ENCODE measurements at places on chromosomes 7 and 10. TPM values are rescaled to one million over a fixed set of nuclear protein-coding genes. Genes with fewer than 3 reads are reported as not detected.

Gene GPR146
- total RNA-seq: 2.7 TPM

Gene KAZALD1
- total RNA-seq: 2.8 TPM

Gene TYSND1
- 8.1 TPM for total RNA-seq

Gene DKK1
- 0.24 TPM for total RNA-seq

Gene C10orf105
- 0.42 TPM for total RNA-seq

Gene NKX1-2
- 0.05 TPM for total RNA-seq

Gene ENTPD1
- 20.5 TPM for total RNA-seq

Gene ECHDC3
- total RNA-seq: 3.0 TPM

Gene ENO4
- 0.14 TPM for total RNA-seq

Gene KCND2
- total RNA-seq: 0.19 TPM

Gene EBF3
- 1.5 TPM for total RNA-seq

Gene CYP26A1
- 1.2 TPM for total RNA-seq

Gene NUTM2B
- 0.61 TPM for total RNA-seq

Gene HABP2
- total RNA-seq: 0.19 TPM

Gene ADCY1
- total RNA-seq: 0.38 TPM

Gene MMP21
- total RNA-seq: not detected

Gene OR6V1
- total RNA-seq: not detected

Gene WEE2
- total RNA-seq: 0.05 TPM
